ENCODE measurements at places on chromosomes 7 and 10.

- DNase-seq: no peak
- peaks cover 7% of the 10 kb centered on the region for H3K36me3 ChIP-seq
- H3K4me3 ChIP-seq: peak overlapping the region; percentile 53
- H3K4me1 ChIP-seq: peaks cover 88% of the 10 kb centered on the region
These were observed 87.7 kb downstream of the TNS3 start for GRCh38 chr7:47493976-47494911.

DNA sequence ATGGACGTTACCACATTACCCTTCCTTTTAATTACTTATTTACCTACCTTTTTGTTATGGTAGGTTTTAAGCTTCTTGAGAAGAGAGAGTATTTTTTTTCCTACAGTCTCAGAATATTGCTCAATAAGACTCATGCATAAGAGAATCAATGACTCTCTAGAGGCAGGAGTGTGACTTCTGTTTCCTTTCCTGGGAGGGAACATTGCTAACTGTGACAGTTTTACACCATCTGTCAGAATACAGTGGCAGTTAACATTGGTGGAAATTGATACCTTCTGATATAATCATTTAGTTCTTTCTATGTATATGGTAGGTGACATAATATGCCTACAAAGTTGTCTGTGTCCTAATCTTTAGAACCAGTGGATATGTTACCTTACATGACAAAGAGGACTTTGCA lies 348.7 kb upstream of the POT1 start:
- H3K36me3 ChIP-seq: no peaks in the 10 kb centered on the region
- H3K27me3 ChIP-seq: no peaks in the 10 kb centered on the region
- no peak for DNase-seq
- no peaks in the 10 kb centered on the region for H3K4me1 ChIP-seq
- no peak overlapping the region for H3K4me3 ChIP-seq

- no peaks in the 10 kb centered on the region for H3K36me3 ChIP-seq
- no peak overlapping the region for H3K4me3 ChIP-seq
- H3K4me1 ChIP-seq: no peaks in the 10 kb centered on the region
- DNase-seq: no peak
- H3K27me3 ChIP-seq: peaks cover 4% of the 10 kb centered on the region
These were observed 201.5 kb upstream of the GNAI1 start for GRCh38 chr7:79933144-79933543.

DNA sequence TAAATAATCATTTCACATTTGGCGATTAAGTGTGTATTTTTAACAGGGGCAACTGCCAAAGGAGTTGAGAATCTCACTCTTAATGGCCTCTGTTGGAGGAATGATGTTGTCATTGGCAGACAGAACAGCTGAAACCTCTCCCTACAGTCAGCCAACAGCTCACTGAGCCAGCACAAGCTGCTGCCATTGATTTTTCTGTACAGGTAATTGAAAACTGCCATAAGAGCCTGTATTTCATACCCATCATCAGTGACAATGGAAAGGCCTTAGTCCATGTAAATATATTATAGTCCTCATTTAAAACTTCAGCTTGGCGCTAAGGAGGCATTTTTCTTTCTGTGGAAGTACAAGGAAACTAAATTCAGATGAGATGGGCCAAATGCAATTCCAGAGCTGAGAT lies 28.1 kb upstream of the PTN start:
- H3K4me1 ChIP-seq: peaks cover 7% of the 10 kb centered on the region
- no peak overlapping the region for H3K4me3 ChIP-seq
- no peaks in the 10 kb centered on the region for H3K27me3 ChIP-seq
- DNase-seq: no peak

DNA sequence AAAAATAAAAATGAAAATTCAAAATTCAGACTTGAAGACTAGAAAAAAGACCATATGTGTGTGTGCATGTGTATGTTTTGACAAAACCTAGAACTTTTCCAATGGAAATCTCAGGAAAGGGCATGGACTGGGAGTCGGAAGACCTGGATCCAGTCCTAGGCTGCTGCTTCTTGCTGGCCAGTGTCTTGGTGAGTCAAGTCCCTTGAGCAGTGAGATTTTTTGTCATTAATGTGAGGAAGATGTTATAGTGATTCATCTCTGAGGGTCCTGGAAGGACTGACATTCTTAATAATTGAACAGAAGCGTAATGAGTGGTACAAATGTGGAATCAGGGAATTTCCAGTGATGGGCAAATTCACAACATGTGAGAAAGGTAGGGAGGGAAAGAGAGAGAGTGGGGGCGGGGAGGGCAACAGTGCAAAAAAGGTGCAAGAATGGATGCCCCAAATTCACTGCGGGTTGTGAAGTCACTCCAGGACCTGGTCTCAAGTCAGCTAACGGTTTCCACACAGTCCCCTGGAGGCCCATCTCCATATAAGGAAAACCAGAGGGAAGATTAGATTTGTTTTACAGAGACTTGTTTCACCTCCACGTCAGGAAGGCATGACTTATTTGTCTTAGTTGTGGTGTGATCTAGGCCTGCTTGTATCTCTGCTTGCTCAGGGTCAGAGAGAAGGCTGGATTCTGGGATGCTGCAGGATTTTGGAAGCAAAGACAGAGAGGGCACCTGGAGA lies 201.7 kb downstream of the BUB3 start:
- peaks cover 52% of the 10 kb centered on the region for H3K27me3 ChIP-seq
- peaks cover 3% of the 10 kb centered on the region for H3K36me3 ChIP-seq
- DNase-seq: no peak
- peaks cover 23% of the 10 kb centered on the region for H3K4me1 ChIP-seq
- H3K4me3 ChIP-seq: no peak overlapping the region

- DNase-seq: no peak
- H3K27me3 ChIP-seq: peaks cover 9% of the 10 kb centered on the region
- no peaks in the 10 kb centered on the region for H3K36me3 ChIP-seq
- H3K4me1 ChIP-seq: no peaks in the 10 kb centered on the region
- no peak overlapping the region for H3K27ac ChIP-seq
- H3K4me3 ChIP-seq: no peak overlapping the region
These were observed 16.1 kb upstream of the BTRC start for GRCh38 chr10:101337836-101338235.

DNA sequence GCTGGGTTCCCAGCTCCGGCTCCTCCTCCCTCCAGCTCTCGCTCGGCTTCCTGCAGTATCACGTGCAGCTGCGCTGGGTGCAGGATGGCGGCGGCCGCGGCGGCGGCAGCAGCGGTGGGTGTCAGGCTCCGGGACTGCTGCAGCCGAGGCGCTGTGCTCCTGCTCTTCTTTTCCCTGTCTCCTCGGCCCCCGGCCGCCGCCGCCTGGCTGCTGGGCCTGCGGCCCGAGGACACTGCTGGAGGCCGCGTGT lies at the start of gene CNNM1:
Gene CNNM1 (plus strand): TSS at position 53 of the 250 bp plus-strand sequence. CDS start 32 bp downstream, at position 85.
- H3K4me1 ChIP-seq: peaks cover 6% of the 10 kb centered on the region
- peak within 1 kb of the TSS; percentile 88 for H3K4me3 ChIP-seq
- peaks cover 59% of the 10 kb centered on the region for H3K27me3 ChIP-seq
- DNase-seq: peak; percentile 72
- no peaks in the 10 kb centered on the region for H3K36me3 ChIP-seq

DNA sequence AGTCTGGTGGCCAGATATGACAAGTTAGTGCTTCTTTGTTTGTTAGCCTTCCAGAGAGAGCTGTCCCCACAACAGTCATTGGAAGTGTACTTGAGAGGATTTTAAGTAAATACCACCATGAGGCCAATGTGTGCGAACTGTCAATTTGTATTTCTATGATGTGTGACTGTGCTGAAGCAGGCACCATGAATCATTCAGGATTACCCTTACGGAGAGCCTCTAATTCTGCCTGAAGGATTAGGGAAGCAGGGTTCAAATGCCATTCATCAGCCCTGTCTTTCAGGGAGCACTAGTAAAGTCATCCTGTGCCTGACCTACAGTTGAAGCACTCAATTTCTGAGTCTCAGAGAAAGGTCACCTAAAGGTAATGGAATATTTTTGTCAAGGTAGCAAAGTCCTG lies 109.3 kb downstream of the GATA3 start:
- no peak overlapping the region for H3K4me3 ChIP-seq
- no peaks in the 10 kb centered on the region for H3K4me1 ChIP-seq
- H3K27me3 ChIP-seq: peaks cover 3% of the 10 kb centered on the region
- peak; percentile 4 for DNase-seq

DNA sequence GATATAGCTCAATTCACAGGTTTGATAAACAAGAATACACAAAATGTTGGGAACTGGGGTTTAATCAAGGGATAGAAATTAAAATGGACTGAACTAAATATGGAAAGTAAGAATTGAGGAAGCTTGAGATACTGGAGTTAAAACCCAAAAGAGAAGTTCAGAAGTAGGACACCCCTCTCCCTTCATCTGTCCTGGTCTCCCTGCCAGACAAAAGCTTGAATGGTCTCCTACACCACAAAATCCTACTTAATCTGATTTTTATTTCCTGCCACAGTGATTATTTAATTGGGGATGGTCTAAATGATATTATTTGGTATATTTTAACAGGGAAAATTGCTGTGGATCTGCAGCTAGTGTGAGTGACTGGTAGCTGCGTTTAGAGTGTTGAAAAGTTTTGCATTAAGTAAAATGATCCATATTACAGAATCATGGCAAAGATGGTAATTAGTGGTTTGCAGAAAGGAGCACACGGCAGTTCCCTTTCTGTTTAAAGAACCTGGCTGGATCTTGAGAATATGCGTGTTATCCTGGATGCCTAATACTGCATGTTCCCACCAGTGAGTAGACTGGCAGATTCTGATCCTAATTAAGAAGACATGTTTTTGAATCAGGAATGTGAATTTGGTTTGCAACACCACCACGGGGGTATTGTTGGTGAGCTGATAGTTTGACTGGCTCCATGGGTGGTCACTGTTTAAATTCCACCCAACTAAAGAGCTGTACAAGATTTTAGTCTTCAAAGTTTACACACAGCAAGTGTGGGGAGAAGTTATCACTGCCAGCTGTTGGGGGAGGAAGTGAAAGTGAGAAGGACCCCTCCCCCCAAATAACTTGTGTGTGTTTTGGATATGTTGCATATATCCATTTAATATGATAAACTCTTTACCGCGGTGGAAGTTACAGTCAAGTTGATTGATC lies 5.5 kb downstream of the RBM20 start:
- H3K4me3 ChIP-seq: no peak overlapping the region
- H3K4me1 ChIP-seq: peaks cover 28% of the 10 kb centered on the region
- no peaks in the 10 kb centered on the region for H3K36me3 ChIP-seq
- H3K27me3 ChIP-seq: peaks cover 34% of the 10 kb centered on the region
- no peak overlapping the region for H3K27ac ChIP-seq

GRCh38 chr10:29751684-29752083 lies 116.9 kb upstream of the SVIL start:
- H3K4me3 ChIP-seq: no peak overlapping the region
- H3K27ac ChIP-seq: no peak overlapping the region
- H3K4me1 ChIP-seq: no peaks in the 10 kb centered on the region
- no peak for DNase-seq

DNA sequence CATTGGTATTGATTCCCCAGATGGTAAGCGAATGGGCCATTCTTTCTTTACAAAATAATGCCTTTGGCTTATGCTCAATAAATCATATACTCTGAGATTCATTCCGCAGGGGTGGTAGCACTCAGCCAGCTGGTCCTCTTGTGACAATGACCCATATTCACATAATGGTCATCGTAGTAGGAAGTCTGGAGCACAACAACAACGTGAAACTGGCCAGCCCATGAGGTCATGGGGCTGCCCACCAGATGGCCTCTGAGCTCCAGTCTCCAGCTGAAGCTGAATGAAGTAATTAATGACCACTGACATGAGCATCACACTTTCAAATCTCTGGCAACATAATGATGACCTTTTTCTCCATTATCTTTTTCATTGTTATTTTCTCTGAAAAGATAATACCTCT lies 42.3 kb upstream of the SORCS1 start:
- H3K27ac ChIP-seq: no peak overlapping the region
- no peak overlapping the region for H3K4me3 ChIP-seq
- no peak for DNase-seq
- H3K27me3 ChIP-seq: peaks cover 7% of the 10 kb centered on the region
- H3K36me3 ChIP-seq: no peaks in the 10 kb centered on the region
- H3K4me1 ChIP-seq: no peaks in the 10 kb centered on the region

- no peaks in the 10 kb centered on the region for H3K27me3 ChIP-seq
- peak overlapping the region; percentile 55 for H3K4me3 ChIP-seq
- H3K4me1 ChIP-seq: peaks cover 10% of the 10 kb centered on the region
- peak overlapping the region; percentile 77 for H3K27ac ChIP-seq
- DNase-seq: no peak
These were observed 19.7 kb upstream of the TNKS2 start for GRCh38 chr10:91778485-91778884.

GRCh38 chr10:101145750-101146391 lies 14.8 kb downstream of the TLX1 start:
- no peak overlapping the region for H3K27ac ChIP-seq
- H3K4me1 ChIP-seq: peaks cover 5% of the 10 kb centered on the region
- no peak for DNase-seq
- H3K36me3 ChIP-seq: no peaks in the 10 kb centered on the region
- peaks cover 97% of the 10 kb centered on the region for H3K27me3 ChIP-seq

- H3K4me1 ChIP-seq: peaks cover 5% of the 10 kb centered on the region
- peaks cover 33% of the 10 kb centered on the region for H3K36me3 ChIP-seq
- no peak for DNase-seq
- peak overlapping the region; percentile 5 for H3K27ac ChIP-seq
These were observed 9.2 kb downstream of the NUP42 start for GRCh38 chr7:23191022-23191421.

GRCh38 chr7:70738151-70738885 lies 393.6 kb upstream of the GALNT17 start:
- peaks cover 62% of the 10 kb centered on the region for H3K4me1 ChIP-seq
- peak overlapping the region; percentile 90 for H3K27ac ChIP-seq
- DNase-seq: no peak
- no peaks in the 10 kb centered on the region for H3K27me3 ChIP-seq
- H3K4me3 ChIP-seq: peak overlapping the region; percentile 65
- H3K36me3 ChIP-seq: peaks cover 9% of the 10 kb centered on the region

- no peaks in the 10 kb centered on the region for H3K27me3 ChIP-seq
- H3K27ac ChIP-seq: no peak overlapping the region
- H3K4me1 ChIP-seq: no peaks in the 10 kb centered on the region
- no peaks in the 10 kb centered on the region for H3K36me3 ChIP-seq
These were observed 143.4 kb upstream of the ZNF92 start for GRCh38 chr7:65230231-65230630.

GRCh38 chr10:84365335-84365881 lies 37.0 kb downstream of the CCSER2 start:
- no peak overlapping the region for H3K27ac ChIP-seq
- H3K4me1 ChIP-seq: peaks cover 19% of the 10 kb centered on the region

- H3K4me1 ChIP-seq: no peaks in the 10 kb centered on the region
- no peaks in the 10 kb centered on the region for H3K27me3 ChIP-seq
- H3K36me3 ChIP-seq: peaks cover 36% of the 10 kb centered on the region
- no peak overlapping the region for H3K27ac ChIP-seq
- H3K4me3 ChIP-seq: no peak overlapping the region
These were observed 18.6 kb downstream of the RPP30 start for GRCh38 chr10:90890347-90890746.

All from type B pancreatic cell (in vitro differentiated cells).